ENCODE measurements at places on chromosomes 4 and X.

DNA sequence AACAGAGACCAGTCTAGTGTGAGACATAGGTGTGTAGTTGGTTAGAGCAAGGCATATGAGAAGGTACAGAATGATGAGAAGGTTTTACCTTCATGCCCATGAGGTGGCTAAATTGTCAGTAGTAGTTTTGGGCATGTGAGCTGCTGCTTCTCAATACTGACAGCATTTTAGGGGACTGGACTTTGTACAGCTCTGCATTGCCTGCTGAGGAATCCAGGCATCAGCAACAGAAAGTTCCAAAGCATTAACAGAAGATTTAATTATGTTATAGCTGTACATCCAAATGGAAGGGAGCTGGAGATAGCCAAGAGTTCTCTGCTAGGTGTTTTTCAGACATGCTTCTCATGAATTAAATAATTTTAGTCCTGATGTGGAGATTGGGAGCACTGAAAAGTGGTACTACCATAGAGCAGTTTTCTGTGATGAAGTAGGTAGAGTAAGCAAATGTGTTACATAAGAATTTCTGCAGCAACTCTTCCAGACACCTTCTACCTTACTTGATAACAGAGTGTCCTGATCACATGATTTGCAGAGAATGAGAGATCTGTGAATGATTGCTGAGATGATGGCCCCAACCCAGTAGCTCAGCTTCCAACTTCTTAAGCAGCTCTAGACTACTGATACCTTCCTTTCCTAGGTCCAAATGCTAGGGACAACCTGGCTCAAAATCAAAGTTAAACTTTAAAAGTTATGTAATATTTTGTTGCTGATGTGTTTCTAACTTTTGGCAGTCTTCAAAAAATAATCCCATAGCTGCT is 30.4 kb downstream of the FNIP2 start:
- DNase-seq = no peak

GRCh38 chr4:110134269-110134869 is 64.0 kb downstream of the ELOVL6 start:
- DNase-seq = no peak

- DNase-seq = no peak
Observed at GRCh38 chr4:88366460-88366859, 12.2 kb upstream of the HERC6 start.

- peak; percentile 28 for DNase-seq
Observed at GRCh38 chr4:184503869-184504300, 29.5 kb upstream of the IRF2 start.

DNA sequence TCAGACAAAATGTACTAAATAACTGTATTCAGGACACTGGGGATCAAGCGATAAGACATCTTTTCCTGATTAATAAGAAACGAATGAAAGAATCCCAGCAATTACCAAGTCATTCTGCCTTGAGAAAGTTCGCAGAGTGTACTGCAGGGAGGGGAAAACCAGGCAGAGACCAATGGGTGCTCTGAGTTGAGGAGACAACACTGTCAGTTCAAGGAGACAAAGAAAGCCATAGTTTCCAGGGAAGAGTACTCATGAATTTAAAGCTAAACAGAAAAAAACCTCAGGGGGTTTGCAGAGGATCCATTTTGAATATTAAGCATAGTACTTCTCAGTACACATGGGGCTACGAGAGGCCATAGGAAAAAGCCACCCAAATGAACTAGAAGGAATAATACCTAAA is 573.0 kb downstream of the KCTD8 start:
- DNase-seq = no peak

- DNase-seq = no peak
Observed at GRCh38 chr4:76376534-76376933, 44.4 kb downstream of the CCDC158 start.

GRCh38 chr4:180086480-180087190 is 2156.6 kb upstream of the TENM3 start:
- no peak for DNase-seq

- no peak for DNase-seq
Observed at GRCh38 chr4:37561803-37562207, 124.4 kb downstream of the RELL1 start.

- no peak for DNase-seq
Observed at GRCh38 chrX:43016021-43016420, 238.1 kb upstream of the PPP1R2C start.

GRCh38 chr4:67899096-67899495 is 15.3 kb upstream of the TMPRSS11D start:
- no peak for DNase-seq

GRCh38 chr4:25112366-25112994 is 47.8 kb downstream of the SEPSECS start:
- no peak for DNase-seq

DNA sequence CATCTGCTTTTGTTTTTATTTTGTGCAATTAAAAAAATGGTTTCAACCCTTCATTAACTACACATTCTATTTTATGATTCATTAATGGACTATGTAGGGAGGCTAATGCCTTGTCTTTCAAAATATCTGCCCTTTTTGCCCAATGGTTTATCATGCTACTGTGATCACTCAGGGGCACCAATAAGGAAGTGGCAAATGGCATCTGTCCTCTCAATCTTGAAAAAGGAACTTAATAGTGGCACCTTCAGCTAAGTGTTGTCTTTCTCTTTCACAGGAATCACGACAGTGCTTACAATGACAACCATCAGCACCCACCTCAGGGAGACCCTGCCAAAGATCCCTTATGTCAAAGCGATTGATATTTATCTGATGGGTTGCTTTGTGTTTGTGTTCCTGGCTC is 57.1 kb downstream of the COMMD8 start:
- no peak for DNase-seq

GRCh38 chr4:151266497-151266896 is 10.5 kb upstream of the PRSS48 start:
- DNase-seq = no peak

GRCh38 chr4:165450871-165451270 is 72.1 kb downstream of the CPE start:
- DNase-seq = no peak

DNA sequence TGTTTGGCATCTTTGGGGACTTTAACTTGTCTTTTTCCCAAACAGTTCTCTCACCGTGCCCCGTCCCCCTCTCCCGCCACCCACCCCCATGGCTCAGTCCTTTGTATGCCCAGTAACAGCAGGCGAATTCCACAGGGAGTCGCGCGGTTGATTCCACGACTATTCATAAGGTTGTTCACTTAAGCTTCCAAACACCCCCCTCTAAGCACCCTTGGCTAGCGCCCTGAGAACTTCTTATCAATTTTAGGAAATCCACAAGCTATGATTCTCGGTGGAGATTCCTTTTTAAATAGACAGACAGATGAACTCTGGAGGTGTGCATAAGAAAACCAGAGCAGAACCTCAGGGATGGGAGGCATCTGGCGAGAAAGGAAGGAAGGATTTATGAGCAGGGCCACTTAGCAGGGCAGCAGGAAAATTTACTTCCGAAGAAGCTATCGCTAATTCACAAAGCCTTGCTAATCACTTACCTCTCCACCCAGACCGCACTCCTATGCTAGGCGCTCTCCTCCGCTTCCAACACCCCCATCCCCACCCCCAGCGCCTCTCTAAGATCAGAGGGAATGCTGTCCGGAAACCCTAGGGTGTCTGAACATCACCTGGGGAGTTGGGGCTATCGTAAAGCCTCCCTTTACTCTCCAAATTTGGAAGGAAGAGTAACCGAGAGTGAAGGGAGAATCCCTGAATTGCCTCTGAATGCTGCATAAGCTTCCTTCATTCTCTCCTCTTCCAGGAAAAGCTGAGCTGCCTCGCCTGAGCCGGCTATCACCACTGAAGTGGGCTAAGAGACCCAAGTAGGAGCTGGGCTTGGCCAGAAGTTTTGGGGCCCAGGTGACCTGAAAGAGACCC is 1.7 kb downstream of the UNC5C start:
- DNase-seq = no peak

DNA sequence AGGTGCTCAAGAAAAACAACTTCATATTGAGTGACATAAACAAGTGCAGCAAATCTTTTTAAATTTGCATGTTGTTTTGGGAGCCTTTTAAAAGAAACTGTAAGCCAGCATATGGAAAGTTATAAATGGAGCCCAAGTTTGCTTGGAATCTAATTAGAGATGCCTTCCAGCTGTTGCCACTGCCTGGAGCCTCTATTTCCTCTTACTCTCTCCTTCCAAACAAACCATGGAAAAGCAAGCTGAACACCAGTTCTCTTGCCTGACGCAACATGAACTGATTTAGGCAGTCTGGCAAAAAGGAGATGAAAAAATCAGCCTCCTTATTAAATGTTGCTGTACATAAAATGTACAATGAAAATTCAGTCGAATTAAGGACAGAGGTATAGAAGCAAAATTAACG is 21.5 kb downstream of the ARSJ start:
- no peak for DNase-seq

DNA sequence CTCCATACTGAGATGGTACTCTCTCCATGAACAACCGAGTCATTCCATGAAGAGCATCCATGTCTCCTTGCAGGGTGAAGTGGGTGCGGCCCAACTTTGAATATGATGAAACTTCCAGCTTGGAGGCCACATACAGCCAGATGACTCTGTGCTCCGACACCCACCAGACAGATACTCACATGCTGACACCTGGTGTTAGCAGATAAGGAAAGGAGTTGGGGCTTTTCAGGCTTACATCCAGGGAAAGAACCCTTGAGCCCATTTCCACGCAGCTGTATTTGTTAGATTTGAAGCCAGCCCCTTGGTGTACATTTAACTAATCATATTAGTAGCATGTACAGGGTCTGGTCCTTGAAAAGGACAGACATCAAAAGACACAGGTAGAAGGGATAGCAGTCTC is 62.1 kb upstream of the PRRG3 start:
- no peak for DNase-seq

- DNase-seq = peak; percentile 57
Observed at GRCh38 chrX:51395810-51396728, 63.4 kb downstream of the NUDT10 start.

DNA sequence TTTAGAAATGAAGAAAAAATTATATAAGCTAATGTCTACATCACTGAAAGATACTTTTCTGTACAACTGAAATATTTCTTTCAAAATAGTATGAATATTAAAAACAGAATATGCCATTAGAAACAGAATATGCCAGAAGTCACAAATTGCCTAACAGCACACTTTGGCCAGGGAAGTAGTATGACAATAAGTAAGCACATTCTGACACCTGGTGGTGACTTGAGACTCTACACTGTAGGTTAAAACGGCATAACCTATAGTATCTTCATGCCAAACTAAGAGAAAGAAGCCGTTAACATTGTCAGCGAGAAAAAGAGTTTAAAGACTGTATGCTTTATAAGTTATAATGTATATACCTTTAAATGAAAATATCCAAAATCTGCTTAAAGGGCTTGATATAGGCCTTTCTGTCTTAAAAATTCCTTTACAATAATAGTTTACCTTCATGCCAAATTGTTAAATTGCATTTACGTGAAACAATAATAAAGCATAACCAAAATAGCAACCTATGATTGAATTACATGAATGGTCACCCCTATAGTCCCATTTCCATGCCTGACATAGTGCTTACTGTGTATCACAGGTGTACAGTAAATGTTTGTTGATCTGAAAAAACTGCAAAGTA is 32.8 kb downstream of the FAM13A start:
- DNase-seq = peak; percentile 35

GRCh38 chrX:67296395-67296794 is 247.4 kb upstream of the AR start:
- DNase-seq = no peak

GRCh38 chr4:96263291-96263690 is 423.4 kb downstream of the PDHA2 start:
- DNase-seq = no peak

DNA sequence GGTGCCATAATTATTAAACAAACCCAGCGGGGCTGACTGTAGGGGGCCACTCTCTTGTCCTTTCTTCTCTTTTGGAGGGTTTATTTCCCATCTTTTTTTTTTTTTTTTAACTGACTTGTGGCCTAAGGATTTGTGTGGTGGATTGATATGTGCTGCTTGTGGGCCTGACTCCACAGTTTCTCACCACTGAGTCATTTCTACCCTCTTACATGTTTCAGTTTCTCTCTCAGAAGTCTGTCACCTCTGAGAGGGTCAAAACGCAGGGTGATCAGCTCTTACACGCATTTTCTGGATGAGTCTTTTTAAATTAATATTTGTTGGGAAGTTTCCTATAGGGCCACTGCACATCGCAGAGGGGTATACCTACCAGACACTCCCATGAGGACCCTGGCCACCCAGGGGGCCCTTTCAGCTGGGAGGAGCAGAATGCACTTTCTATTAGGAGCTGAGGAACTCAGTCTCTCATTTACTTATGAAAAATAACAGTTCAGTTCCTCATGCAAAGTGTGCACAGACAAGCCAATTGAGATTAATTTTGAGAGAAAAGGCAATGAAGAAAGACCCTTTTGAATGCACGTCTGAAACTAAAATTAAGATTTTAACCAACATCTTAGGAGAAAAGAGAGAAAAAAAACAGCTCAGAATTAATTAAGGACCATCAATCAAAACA is 407.9 kb downstream of the TECRL start:
- no peak for DNase-seq

- no peak for DNase-seq
Observed at GRCh38 chr4:102501447-102501696, 213 bp downstream of the NFKB1 start.

- no peak for DNase-seq
Observed at GRCh38 chr4:179465131-179465797, 2023.0 kb upstream of the AGA start.

DNA sequence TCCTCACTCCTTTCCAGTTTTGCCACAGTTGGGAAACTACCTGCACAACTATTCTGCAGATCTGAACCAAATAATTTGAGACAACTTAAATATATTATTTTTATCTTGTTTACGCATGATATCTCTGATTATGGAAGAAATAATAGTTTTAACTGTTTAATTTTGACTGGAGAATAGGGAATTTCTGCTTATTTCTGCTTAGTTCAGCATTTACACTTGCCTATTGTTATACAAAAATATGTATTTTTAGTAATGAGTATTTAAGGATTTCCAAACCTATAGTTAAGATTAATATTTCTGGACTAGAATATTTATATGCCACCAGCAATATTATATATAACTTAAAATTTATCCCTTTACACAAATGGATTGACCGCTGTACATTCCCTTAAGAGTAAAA is 125.5 kb downstream of the NWD2 start:
- no peak for DNase-seq

All from stimulated activated naive CD8-positive, alpha-beta T cell treated with anti-CD3 and anti-CD28 coated beads, Interleukin-15, Interleukin-2, amounts not matched to agents 100 U/mL and 50 U/mL, for 24 hours (primary cell).